ENCODE measurements at places on chromosomes 12 and 14. TPM values are rescaled to one million over a fixed set of nuclear protein-coding genes. Genes with fewer than 3 reads are reported as not detected.
A peak's percentile ranks its signal among the peaks of the same experiment; 100 is the strongest.

Gene SOS2
- 58.5 TPM for total RNA-seq

Gene CDH24
- 4.5 TPM for total RNA-seq

Gene HOXC12
- not detected for total RNA-seq

Gene ASB2
- total RNA-seq, result 69.5 TPM

Gene ZDHHC22
- 0.41 TPM for total RNA-seq

Gene KRT74
- 0.10 TPM for total RNA-seq

Gene KCNMB4
- 6.1 TPM for total RNA-seq

Gene SOAT2
- total RNA-seq, result not detected

Gene GPR84
- not detected for total RNA-seq

Gene POLE2
- total RNA-seq, result 8.0 TPM

Gene ARHGAP9
- 2.5 TPM for total RNA-seq

Gene OR10P1
- not detected for total RNA-seq

Gene CHGA
- 0.72 TPM for total RNA-seq

Gene PIANP
- 1.6 TPM for total RNA-seq

DNA sequence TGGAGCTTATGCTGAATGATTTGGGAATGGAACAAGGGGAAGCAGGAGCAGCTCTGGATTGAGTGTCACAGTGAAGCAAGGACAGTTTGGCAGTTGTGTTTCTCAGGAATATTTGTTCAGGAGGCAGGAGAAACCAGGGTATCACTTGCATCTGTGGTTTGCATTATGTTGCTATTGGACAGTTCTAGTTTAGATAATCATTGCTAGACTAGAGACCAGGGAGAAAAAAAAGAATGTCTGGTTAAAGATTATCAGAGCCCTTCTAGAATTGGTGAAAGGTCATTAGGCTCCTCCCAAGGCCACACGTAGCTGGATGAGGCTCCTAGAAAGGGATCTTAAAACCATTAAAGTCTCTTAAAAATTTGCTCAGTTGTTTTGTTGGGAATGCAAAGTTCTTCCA is 17.0 kb upstream of the SRSF5 start:
- no peak for DNase-seq

DNA sequence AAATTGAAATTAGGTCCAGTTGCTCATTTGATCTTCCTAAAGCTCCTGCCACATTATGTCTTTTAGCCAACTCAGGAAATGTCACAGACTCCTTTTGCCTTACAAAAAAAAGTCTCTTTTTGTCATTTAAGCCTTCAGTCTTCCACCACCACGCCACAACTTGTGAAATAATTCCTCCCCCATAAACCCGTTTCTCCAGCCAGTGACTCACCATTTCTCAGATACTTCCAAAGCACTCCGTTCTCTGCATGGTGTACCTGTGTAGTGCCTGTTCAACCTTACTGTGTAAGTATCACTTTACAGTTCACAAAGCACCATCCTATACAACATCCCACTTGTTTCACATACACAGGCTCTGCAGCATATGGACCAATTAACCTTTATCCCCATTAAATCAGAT is 139.5 kb upstream of the AEBP2 start:
- DNase-seq, result no peak

GRCh38 chr12:130813436-130813835 is 25.6 kb downstream of the STX2 start:
- DNase-seq, result no peak

DNA sequence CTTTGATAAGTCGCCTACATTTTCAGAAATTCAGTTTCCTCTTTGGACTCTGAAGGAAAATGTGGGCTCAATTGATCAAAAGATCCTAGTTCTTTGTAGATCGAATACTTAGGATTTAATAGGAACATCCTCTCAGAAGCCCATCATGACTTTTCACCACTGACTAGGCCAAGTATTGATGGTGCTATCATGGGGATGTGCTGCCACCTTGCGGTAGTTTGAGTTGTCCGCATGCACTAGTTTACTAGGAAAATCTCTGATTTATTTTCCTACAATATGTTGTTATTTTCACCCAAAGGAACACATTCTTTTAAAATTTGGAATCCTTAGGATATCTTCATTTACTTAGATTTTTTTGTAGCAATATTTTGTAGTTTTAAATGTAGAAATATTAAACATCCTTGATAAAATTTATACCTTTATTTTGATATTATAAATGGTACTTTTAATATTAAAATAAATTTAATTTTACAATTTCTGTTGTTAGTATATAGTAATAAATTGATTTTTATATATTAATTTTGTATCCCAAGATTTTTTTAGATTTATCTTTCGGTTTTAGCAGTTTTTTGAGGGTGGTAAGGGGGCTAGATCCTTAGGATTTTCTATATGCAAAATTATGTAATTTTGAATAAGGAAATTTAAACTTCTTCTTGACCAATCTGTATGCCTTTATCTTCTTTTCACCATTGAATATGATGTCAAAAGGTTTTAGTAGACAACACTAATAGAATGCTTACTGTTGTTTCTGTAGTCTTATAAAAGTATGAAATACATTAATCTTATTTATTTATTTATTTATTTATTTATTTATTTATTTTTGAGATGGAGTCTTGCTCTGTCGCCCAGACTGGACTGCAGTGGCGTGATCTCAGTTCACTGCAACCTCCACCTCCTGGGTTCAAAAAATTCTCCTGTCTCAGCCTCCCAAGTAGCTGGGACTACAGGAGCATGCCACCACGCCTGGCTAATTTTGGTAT is 52.9 kb upstream of the OR9K2 start:
- peak; percentile 93 for DNase-seq

DNA sequence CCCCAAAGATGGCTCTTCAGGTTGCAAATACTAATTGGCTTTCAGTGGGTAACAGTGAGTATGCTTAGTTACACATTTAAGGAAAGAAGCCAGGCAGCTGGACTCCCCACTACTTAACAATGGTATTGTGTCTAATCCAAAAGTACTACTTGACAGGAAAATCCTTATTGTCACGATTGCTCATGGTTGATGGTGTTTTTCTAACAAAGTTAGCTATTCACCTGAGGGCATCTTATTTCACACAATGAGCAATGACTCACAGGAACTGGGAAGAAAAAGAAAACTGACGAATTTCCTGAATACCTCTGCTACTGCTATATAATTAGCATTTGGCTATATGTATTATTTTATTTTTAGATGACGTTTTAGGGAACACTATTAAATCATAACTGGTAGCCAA is 33.4 kb upstream of the ALG10 start:
- no peak for DNase-seq

DNA sequence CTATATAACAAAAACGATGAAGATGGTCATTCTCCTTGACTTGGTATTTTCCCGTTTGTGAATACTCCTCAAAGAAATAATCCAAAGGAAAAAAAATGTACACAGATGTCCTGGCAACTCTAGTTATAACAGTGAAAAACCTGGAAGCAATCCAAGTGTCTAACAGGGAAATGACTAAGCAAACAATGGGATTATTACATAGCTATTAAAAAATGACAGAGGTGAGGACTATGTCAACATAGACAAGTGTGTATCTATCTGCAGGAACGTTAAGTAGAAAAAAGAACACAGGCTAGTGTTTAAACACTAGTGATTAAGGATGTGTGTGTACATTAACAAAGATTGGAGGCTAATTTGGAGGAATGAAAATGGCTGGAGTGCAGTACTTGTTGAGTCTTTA is 5.9 kb upstream of the APOLD1 start:
- peak; percentile 47 for DNase-seq

DNA sequence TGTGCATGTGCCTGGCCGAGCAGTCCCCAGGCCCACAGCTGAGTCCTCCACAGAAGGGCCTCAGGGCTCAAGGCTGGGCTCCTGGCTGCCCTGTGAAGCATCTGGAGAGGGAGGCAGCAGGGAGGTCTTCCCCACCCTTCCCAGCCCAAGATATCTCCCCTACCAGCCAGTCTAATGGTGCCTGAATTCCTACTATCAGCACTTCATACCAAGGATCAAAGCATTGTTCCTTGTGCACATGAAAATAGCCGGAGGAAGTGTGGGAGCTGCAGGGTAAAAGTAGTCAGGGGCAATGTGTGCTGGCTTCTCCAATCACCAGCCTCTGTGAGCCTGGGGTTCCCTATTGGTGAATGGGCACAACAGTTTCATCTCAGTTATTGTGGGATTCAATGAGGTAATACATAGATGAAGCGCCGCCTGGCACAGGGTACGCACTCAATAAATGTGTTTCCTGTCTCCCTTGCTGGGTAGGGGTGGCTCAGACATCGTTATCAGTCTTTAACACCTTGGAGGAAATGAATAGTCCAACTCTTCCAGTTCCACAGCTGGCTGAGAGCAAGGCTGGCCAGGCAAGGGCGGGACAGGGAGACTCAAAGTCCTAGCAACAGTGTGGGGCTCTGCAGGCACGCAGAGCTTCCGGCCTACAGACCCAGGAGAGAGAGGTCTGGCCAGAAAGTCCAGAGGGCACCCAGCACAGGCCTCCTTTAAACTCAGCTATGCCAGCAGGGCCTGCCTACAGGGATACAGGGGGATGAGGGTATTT is 39.1 kb upstream of the PNMA1 start:
- DNase-seq, result peak; percentile 58

DNA sequence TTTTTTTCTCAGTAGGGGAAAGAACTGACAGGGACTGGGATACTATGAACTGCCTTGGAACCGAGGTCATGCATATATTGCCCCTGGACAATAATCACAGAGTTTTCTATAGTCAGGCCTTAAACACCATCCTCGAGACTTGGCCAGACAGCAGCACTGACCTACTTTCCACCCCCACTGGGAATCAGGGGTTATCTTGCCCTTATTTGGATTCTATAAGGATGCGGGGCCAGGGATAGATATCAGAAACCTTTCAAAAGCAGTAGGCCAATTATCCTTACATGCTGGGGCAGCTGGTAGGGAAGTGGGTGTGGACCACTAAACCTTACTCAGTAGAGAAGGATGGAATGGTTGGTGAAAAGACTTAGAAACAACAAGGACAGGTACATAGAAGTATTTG is 2.0 kb downstream of the ZNF219 start:
- no peak for DNase-seq

DNA sequence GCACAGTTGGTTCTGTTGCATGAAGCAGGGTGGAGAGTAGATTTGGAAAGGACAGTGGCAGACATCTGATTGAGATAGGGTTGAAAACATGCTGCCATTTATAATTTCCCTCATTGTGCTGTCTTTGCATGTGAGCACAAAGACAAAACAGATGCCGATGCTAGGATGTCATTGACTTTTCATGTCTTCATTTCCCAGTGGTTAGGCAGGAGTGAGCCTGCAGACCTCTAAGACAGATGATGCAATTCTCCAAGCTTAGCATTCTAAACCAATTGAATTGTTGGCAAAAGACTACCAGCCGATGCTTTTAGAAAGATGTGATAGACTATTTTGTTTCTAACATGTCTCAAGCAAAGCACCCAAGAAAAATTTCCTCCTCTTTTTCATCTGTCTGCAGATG is 37.1 kb upstream of the PELI2 start:
- no peak for DNase-seq

GRCh38 chr14:99744199-99744872 is 48.9 kb upstream of the EML1 start:
- DNase-seq, result no peak

- peak; percentile 71 for DNase-seq
Observed at GRCh38 chr14:69535230-69535848, 39.3 kb downstream of the CCDC177 start.

GRCh38 chr12:120710031-120710804 is at the start of gene UNC119B:
Gene UNC119B, plus strand, starts transcription at chr12:120710458. Its CDS starts 17 bp downstream, at chr12:120710475.
- peak; percentile 81 for DNase-seq

DNA sequence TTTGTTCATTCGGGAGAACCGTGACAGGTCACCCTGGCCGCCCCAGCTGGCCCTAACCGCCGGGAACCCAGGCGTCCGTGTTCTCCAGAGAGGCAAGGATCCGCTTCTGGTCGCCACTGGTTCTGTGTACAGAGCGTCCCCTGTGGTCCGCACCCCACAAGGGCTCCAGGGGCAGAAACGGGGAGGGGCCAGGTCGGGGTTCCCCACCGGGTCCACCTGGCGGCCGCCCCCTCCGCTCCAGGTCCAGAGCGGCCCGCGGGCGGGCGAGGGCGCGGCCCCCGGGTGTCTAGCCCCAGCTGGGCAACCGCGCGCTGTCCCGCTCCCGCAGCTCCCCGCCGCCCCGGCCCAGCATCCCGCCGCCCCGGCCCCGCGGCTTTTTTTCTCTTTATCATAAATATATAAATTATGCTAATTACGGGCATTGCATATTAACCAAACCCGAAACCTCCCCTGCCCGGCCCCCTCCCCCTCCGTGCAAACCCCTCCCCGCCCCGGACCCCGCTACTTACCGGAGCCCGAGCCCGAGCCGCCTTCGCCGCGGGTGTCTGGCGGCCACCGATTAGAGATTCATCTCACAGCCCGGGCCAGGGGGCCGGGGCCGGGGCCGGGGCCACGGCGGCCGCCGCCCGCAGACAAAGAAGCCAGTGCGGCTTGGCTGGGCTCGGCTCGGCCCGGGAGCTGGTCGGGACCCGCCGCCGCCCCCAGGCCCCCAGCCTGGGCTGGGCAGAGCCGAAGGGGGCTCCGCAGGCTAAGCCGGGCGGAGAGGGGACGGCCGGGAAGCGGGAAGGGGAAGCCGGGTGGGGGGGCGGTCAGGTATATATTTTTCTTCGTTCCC is 512 bp downstream of the POU6F1 start:
- DNase-seq, result peak; percentile 57

- no peak for DNase-seq
Observed at GRCh38 chr14:71229875-71230274, 322.6 kb downstream of the PCNX1 start.

DNA sequence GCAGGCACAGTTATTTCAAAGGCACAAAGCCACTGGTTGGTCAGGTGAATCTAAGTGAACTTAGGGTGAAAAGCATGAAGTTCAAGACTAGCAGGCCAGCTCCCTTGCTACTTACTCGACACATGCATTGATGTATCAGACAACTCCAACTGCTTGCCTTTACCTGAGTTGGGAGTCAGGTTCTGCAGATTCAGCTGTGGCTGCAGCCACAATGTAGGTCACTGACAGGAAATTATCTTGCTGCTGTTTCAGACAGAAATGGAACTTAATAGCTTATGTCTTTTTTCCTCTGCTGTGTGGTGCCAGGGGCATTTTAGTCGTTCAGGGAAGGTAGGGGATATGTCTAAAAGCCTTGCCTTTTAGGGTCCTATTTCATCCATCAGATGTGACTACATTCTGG is 125.6 kb upstream of the RPH3A start:
- no peak for DNase-seq

DNA sequence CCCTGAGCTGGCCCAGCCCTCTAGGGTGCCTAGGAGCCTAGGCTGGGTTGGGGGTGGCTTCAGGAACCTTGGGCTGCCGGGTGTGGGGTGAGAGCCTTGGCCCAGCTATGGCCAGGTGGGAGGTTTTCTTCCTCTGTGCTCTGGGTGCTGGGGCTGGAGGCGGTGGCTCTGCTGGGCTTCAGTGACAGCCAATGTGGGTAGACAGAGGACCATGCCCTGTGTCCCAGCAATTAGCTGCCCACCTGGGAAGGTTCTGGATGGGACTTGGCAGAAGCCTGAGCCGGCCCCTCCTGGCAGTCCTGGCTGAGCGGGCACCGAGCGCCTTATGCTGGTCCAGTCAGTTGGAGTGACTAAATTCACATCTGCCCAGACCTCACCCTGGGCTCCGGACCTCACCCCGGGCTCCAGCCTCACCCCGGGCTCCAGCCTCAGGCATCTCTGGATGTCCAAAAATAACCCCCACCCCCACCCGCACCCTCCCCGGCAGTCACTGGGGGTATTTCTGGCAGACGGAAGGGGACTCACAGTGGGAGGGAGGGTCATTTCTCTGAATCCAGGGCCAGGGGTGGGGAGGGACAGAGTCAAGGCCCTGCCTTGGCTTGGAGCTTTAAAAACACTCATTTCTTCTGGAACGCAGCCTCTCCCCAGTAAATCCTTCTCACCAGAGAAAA is 46.9 kb downstream of the CYP46A1 start:
- no peak for DNase-seq

GRCh38 chr12:91846466-91847055 is 299.1 kb downstream of the BTG1 start:
- DNase-seq, result peak; percentile 19

GRCh38 chr14:35044939-35045797 is 904 bp upstream of the FAM177A1 start:
- peak; percentile 5 for DNase-seq
